Kidney (tissue), 22 donors: ENCODE measurements at places on chromosomes 16 and 17. TPM values are rescaled to one million over a fixed set of nuclear protein-coding genes. Genes with fewer than 3 reads are reported as not detected.

- no peak overlapping the region for H3K27ac ChIP-seq
- no peak for DNase-seq
- H3K36me3 ChIP-seq = no peaks in the 10 kb centered on the region
Observed at GRCh38 chr16:12258861-12259645, 282.5 kb downstream of the SNX29 start.

GRCh38 chr16:47905771-47906170 lies 250.0 kb downstream of the ABCC12 start:
- no peak overlapping the region for H3K27ac ChIP-seq
- H3K27me3 ChIP-seq = no peaks in the 10 kb centered on the region
- no peak for DNase-seq
- no peaks in the 10 kb centered on the region for H3K4me1 ChIP-seq
- no peaks in the 10 kb centered on the region for H3K36me3 ChIP-seq

GRCh38 chr16:66948134-66948836 lies 12.8 kb upstream of the CES3 start:
- H3K4me3 ChIP-seq = peak overlapping the region; percentile 64
- H3K27ac ChIP-seq = peak overlapping the region; percentile 67
- H3K27me3 ChIP-seq = peaks cover 2% of the 10 kb centered on the region
- H3K36me3 ChIP-seq = no peaks in the 10 kb centered on the region
- DNase-seq = peak; percentile 65

GRCh38 chr16:30766206-30766932 lies 4.2 kb downstream of the RNF40 start:
- no peaks in the 10 kb centered on the region for H3K27me3 ChIP-seq
- no peak overlapping the region for H3K27ac ChIP-seq
- H3K4me3 ChIP-seq = no peak overlapping the region
- H3K4me1 ChIP-seq = peaks cover 11% of the 10 kb centered on the region
- no peak for DNase-seq

- H3K4me3 ChIP-seq = no peak overlapping the region
- DNase-seq = no peak
- H3K27ac ChIP-seq = peak overlapping the region; percentile 26
Observed at GRCh38 chr17:42347198-42347597, 41.0 kb downstream of the STAT3 start.

Gene MVP
- total RNA-seq = 271 TPM

Gene ENPP7
- 0.94 TPM for total RNA-seq

Gene DNAH2
- total RNA-seq = 0.66 TPM

DNA sequence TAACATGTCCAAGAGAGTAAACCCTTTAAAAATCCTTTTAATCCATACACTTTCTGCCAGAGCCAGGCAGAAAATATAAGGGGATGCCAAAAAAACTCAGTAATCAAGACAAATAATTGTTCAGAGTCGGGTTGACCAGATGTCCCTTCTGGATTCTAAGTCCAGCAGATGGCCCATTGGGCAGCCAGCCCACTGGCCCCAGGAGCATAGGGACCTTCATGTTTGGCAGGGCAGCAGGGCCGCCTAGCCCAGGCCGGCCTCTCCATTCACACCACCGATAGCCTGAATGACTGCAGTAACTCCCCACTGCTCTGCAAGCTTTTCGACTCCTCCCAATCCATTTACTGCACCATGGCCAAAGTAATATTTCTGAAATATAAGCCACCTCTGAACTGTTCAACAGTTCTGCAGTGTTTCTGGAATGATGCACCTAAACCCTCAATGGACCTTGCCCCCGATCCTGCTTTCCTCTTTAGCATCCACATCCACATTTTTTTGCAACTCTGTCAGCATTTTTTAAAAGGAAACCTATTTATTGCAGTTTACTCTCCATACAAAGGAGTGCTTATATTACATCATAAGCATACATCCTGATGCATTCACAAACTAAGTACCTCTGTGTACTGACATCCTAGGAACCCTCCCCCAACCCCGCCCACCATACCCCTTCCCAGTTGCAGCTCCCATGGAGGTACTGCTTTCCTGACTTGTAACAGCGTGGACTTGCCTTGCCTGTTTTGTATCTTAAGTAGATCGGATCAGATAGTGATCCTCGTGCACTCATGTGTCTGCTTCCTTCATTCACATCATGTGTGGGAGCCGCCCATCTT lies 46.4 kb downstream of the LDHD start:
- DNase-seq = no peak
- peak overlapping the region; percentile 5 for H3K27ac ChIP-seq
- H3K36me3 ChIP-seq = no peaks in the 10 kb centered on the region
- H3K4me3 ChIP-seq = no peak overlapping the region
- peaks cover 19% of the 10 kb centered on the region for H3K4me1 ChIP-seq
- no peaks in the 10 kb centered on the region for H3K27me3 ChIP-seq

Gene ARHGAP23
- total RNA-seq = 53.8 TPM

- no peak overlapping the region for H3K4me3 ChIP-seq
- no peaks in the 10 kb centered on the region for H3K4me1 ChIP-seq
- no peak overlapping the region for H3K27ac ChIP-seq
- H3K36me3 ChIP-seq = peaks cover 16% of the 10 kb centered on the region
- no peaks in the 10 kb centered on the region for H3K27me3 ChIP-seq
- no peak for DNase-seq
Observed at GRCh38 chr16:8641671-8642070, 20.2 kb downstream of the METTL22 start.

GRCh38 chr17:73901661-73902415 lies 257.6 kb upstream of the SDK2 start:
- no peaks in the 10 kb centered on the region for H3K36me3 ChIP-seq
- H3K27ac ChIP-seq = no peak overlapping the region
- peaks cover 4% of the 10 kb centered on the region for H3K4me1 ChIP-seq
- no peaks in the 10 kb centered on the region for H3K27me3 ChIP-seq

Gene ALOX15B
- total RNA-seq = 8.0 TPM

Gene KIF2B
- total RNA-seq = not detected

Gene RUNDC3A
- 2.2 TPM for total RNA-seq

DNA sequence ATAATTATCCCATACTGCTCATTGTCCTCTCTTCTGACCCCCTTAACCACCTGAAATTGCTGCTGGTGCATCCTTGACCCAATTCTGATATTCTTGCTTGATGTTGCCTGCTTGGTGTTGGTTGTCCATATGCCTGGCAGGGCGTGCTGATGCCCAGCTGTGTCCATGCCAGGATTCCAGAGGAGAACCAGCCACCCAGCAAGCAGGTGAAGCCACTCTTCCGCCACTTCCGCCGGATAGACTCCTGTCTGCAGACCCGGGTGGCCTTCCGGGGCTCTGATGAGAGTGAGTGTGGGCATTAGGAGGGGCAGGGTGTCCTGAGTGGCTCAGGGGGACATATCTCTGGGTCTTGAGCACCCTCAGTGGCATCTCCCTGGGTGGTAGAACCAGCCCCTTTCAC lies 11.4 kb downstream of the RAPGEFL1 start:
- no peak for DNase-seq
- H3K4me3 ChIP-seq = no peak overlapping the region
- no peaks in the 10 kb centered on the region for H3K36me3 ChIP-seq
- peaks cover 2% of the 10 kb centered on the region for H3K4me1 ChIP-seq
- no peak overlapping the region for H3K27ac ChIP-seq

DNA sequence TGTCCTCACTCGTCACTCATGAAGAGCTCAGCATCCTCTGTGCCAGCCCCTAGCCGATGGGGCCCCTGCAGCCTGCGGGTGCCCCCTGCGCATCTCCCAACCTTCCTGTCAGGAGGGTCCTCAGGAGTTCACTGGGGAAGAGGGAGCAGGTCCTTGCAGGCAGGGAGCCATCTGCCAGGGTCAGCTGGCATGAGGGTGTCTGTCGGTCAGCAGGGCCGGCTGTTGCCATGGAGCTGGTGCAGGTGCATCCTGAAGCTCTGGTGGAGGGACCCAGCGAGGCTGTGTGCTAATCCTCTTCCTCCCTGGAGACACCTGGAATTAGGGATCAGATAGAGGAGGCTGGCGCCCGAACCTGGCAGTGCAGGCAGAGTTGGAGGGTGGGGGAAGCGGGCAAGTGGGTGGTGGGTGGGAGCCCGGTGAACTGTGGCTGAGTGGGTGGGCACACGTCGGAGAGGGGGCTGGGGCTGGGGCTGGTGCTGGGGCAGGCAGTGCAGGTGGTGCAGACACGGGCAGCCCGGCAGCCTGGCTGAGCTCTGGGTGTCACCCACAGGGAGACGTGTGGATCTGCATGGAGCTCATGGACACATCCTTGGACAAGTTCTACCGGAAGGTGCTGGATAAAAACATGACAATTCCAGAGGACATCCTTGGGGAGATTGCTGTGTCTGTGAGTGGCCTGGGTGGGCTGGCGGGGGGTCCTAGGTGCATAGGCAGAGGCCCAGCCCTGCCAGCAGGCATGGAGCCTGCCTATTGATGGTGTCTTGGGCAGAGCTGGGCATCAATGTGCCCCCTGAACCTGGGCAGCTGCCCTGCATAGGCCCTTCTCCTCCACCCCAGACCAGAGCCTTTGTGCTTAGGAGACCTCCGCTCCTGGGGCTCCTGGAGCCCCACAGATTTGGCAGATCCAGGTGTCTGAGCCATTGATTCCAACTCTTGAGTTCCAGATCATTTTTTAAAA lies 17.4 kb downstream of the MAP2K3 start:
- H3K4me1 ChIP-seq = no peaks in the 10 kb centered on the region
- H3K27me3 ChIP-seq = no peaks in the 10 kb centered on the region
- H3K4me3 ChIP-seq = no peak overlapping the region
- no peak for DNase-seq

- no peak overlapping the region for H3K27ac ChIP-seq
- no peak for DNase-seq
- no peaks in the 10 kb centered on the region for H3K4me1 ChIP-seq
- no peaks in the 10 kb centered on the region for H3K36me3 ChIP-seq
- no peaks in the 10 kb centered on the region for H3K27me3 ChIP-seq
Observed at GRCh38 chr16:19168371-19169081, 486 bp downstream of the SYT17 start.

Gene C17orf78
- not detected for total RNA-seq

Gene PHKB
- total RNA-seq = 80.5 TPM

DNA sequence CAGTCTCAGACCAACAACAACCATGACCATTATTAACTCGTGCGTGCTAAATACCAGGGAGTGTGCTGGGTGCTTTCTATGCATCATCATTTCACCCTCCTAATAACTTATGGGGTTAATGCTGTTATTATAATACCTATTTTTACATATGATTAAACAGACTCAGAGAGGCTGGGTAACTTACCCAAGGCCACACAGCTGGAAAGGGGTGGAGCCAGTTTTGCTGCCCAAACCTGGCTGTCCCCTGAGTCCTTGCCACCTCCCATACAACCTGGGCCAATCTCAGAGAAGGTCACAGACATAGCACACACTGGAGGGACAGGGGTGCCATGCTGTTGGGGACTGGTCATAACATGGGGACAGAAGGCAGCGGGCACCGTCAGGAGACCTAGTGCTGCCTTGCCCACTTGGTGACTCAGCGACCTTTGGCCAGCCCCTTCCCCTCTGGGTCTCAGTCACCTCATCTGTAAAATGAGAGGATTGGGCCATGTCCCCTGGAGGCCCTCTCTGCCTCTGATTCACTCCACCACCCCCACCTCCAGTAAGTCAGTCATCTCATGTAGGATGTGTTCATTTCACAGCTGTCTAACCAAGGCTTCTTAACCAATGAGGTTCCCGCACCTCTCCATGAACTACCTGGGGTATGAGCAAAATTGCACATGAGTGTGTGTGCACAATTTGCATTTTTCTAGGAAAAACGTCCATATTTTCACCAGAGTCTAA lies 11.4 kb upstream of the FADS6 start:
- no peak overlapping the region for H3K27ac ChIP-seq
- H3K4me1 ChIP-seq = no peaks in the 10 kb centered on the region
- no peaks in the 10 kb centered on the region for H3K36me3 ChIP-seq
- DNase-seq = no peak
- H3K27me3 ChIP-seq = no peaks in the 10 kb centered on the region

DNA sequence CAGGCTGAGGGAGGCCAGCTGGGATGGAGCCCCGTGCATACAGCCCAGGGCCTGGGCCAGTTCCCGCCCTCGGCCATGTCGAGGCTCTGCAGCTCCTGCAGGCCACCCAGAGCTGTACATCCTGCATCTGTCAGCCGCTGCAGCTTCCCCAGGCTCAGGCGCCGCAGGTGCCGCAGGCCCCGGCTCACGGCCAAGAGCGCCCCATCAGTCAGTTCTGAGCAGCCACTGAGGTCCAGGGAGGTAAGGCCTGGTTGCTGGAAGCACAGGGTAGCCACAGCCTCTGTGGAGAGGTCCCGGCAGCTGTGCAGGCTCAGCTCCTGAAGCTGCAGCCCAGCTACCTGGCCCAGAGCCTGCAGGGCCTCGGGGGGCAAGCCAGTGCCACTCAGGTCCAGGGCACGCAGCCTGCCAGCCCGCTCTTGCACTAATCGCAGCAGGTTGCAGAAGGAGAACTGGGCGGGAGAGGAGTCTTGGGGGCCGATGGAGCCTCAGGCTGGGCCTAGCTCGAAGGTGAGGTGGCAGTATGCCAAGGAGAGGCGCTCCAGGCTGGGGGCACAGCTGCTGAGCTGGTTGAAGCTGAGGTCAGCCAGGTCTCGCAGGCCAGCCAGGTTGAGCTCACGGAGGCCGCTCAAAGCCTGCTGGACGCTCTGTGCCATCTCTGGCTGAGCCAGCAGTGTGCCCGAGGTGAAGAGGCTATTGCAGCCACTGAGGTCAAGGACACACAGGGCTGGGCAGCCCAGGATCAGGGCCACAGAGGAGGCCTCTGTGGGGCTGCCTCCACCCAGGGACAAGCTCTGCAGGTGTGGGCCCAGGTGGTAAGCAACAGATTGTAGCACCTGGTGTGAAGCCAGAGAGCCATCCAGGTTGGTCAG lies 11.4 kb downstream of the ELMO3 start:
- peaks cover 2% of the 10 kb centered on the region for H3K4me1 ChIP-seq
- DNase-seq = no peak
- no peaks in the 10 kb centered on the region for H3K27me3 ChIP-seq
- no peak overlapping the region for H3K4me3 ChIP-seq

- no peaks in the 10 kb centered on the region for H3K36me3 ChIP-seq
- H3K27me3 ChIP-seq = no peaks in the 10 kb centered on the region
- no peak for DNase-seq
- no peak overlapping the region for H3K27ac ChIP-seq
- no peaks in the 10 kb centered on the region for H3K4me1 ChIP-seq
Observed at GRCh38 chr16:76052725-76053124, 224.5 kb upstream of the CNTNAP4 start.

Gene ZKSCAN2
- 6.1 TPM for total RNA-seq

- H3K27me3 ChIP-seq = peaks cover 18% of the 10 kb centered on the region
- peak overlapping the region; percentile 48 for H3K4me3 ChIP-seq
- no peaks in the 10 kb centered on the region for H3K36me3 ChIP-seq
- peak; percentile 27 for DNase-seq
- peaks cover 3% of the 10 kb centered on the region for H3K4me1 ChIP-seq
Observed at GRCh38 chr17:8124350-8125153, 646 bp upstream of the HES7 start.

GRCh38 chr17:57861790-57862693 lies 12.2 kb upstream of the MRPS23 start:
- H3K4me3 ChIP-seq = peak overlapping the region; percentile 61
- DNase-seq = peak; percentile 76
- H3K4me1 ChIP-seq = peaks cover 11% of the 10 kb centered on the region
- peak overlapping the region; percentile 83 for H3K27ac ChIP-seq

- no peak for DNase-seq
- H3K27me3 ChIP-seq = no peaks in the 10 kb centered on the region
- peaks cover 5% of the 10 kb centered on the region for H3K4me1 ChIP-seq
- no peak overlapping the region for H3K4me3 ChIP-seq
Observed at GRCh38 chr17:39092692-39093230, 58.7 kb downstream of the PLXDC1 start.
